ENCODE measurements at places on chromosomes 11 and 22.

DNA sequence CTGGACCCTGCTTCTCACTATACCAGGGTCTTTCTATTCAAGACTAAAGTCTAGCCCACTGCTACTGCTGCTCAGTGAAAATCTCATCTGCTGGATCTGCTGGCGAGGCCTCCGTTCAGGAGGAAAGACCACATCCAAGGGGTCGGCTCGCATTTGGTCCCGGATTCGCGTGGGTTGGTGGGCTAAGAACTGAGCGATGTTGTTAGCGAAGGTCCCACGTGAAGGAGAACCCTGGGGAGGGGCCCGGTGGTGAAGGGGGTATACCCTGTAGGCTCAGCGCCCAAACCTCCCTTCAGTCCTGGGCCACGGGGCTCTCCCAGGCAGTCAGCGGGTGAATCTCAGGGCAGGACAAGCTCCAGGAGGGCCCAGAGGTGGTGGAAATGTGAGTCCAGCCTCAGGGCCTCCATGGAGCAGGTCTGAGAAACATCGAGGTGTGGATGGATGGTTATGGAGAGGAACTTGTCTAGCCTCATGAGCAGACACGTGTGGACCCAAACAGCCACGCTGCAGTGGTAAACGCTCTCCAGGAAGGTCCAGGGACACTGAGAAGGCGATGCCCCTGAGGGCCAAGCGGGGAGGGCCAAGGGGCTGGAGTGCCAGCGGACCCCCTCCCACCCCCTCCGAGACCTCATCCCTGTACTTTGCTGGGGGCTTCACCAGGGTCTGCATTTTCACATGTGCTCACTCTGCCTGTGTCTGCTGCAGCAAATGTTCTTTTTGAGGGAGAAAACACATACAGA, 152.3 kb downstream of the CTTN start:
- no peak for DNase-seq

DNA sequence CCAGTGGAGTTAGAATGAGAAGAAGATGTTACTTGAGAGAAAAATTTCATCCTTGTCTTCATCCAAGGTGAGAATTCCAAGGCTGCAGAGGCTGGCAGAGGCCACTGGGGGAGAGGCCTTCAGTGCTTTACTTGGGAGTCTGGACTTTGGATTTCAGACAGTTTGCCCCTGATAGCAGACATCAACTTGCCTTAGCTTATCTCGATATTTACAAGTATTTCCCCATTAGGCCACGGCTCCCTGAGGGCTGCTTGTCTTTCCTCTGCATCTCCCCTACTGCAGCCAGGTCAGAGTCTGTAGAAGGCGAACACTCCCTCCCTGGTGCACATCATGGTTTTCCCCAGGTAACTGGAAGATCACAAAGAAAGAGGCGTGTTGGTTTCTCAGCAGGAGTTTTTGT, 29.9 kb upstream of the BSX start:
- DNase-seq, result no peak

GRCh38 chr22:30422481-30423300, 2.9 kb upstream of the MTFP1 start:
- DNase-seq, result peak; percentile 31

- DNase-seq, result no peak
Observed at GRCh38 chr22:42365942-42366695, 66.1 kb downstream of the NFAM1 start.

DNA sequence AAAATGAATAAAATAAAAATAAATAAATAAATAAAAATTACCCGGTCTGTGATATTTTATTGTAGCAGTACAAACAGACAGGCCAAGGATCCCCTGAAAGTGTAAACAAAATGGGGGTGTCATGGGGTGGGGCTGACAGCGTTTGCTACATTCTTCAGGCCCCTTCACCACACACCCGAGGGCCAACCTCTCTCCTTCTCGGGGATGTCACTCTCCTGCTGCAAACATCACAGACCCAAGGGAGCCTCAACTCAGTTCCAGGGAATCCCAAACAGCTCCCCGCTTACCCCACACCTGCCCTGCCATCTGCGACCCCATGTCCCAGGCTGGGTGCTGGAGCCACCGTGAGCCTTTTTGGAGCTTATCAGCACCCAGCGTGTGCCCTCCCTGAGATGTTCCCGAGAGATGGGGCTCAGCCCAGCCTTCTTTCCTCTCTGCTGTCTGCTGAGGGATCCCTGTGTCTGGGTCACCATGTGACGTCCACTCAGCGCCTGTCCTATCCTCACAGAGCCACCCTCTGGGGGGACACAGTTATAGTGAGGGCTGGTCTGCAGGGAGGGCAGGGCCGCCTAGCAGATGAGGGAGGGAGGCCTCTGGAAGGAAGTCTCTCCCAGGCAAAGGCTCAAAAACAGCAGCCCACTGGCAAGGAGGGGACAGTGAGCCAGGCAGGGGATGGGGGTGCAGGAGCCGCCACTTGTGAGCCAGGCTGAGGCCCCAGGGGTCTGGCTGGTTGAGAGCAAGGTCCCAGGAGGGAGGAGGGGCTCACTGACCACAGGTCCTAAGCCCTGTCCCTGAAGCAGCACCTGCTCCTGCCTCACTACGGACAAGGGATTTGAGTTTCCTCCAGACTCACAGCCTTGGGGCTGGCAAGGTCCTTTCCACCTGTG, 1041.6 kb downstream of the BRD1 start:
- DNase-seq, result no peak

- no peak for DNase-seq
Observed at GRCh38 chr11:88308576-88308975, 29.0 kb downstream of the CTSC start.

Measured in activated CD4-positive, alpha-beta T cell treated with anti-CD3 and anti-CD28 coated beads for 4 hours (primary cell).